ENCODE measurements at places on chromosomes 13 and 19.

GRCh38 chr13:91882918-91883317, 484.5 kb downstream of the GPC5 start:
- no peak for DNase-seq

DNA sequence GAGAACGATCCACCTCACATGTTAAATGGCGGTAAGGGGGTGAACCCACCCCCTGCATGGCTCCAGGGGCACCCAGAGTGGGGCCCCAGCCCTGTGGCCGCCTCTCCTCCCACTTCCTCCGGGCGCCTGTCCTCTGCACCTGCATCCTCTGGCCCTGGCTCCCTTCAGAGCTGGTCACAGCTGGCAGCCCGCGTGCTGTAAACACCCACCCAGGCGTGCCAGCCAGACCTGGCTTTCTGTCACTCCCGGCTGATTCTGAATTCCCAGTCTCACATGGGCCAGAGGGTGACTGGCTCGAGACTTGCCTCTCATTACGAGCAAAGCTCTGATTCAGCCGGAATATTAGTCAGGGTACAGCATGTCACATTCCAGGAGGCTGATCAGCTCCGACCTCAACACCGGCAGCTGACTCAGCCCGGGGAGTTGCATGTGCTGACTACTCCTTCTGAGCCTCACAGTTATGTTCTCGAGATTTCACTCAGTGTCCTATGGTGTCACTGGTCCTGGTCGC, 75.1 kb downstream of the GNG7 start:
- DNase-seq = peak; percentile 97

GRCh38 chr19:13056052-13056660, 46.5 kb downstream of the LYL1 start:
- DNase-seq = peak; percentile 88

GRCh38 chr13:98278068-98278724, 101.1 kb upstream of the RNF113B start:
- DNase-seq = no peak

GRCh38 chr13:109983447-109983846, 197.1 kb upstream of the IRS2 start:
- no peak for DNase-seq

- peak; percentile 91 for DNase-seq
Observed at GRCh38 chr19:12782424-12783290, 7.3 kb upstream of the HOOK2 start.

- peak; percentile 100 for DNase-seq
Observed at GRCh38 chr19:10835754-10836478, at the start of gene TMED1. TSS of gene TMED1 (minus strand) at chr19:10836212. CDS start at chr19:10836191, 21 bp downstream.

GRCh38 chr13:111337206-111337605, 16.8 kb downstream of the TEX29 start:
- DNase-seq = peak; percentile 82

GRCh38 chr13:69300131-69300530, 807.5 kb upstream of the ATXN8OS start:
- no peak for DNase-seq

DNA sequence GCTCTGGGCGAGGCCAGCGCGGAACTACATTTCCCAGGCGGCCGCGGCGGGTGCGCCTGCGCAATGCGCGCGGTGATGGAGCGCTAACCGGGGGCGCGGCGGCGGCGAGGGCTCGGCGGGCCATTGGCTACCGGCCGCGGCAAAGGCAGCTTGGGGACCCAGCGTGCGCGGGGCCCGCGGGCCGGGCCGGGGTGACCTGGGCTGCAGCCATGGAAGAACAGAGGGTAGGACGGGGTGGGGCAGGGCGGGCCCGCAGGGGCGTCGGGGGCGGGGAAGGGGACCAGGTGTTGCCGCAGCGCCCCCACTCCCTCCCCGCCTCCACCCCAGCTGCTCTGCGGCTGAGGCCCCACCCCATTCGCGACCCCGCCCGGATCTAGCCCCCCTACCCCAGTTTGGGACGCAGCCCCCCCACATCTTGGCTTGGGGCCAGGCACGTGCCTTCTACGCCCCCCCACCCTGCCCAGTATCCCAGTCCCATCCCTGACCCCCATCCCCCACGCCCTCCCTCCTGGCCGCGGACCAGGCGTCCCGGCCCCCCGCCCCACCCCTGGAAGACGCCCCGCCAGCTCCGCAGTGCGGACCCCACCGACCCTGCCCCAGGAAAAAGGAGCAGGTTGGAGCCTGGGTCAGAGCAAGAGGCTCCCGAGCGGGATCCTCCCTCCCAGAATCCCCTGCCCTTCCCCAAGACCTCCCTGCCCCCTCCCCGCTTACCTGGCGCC, at the start of gene FSD1:
TSS of gene FSD1 (plus strand) at position 61 of the 719 bp plus-strand sequence. CDS start at position 210, 149 bp downstream.
- peak; percentile 72 for DNase-seq

GRCh38 chr19:35332817-35333216, 3.8 kb downstream of the CD22 start:
- no peak for DNase-seq

DNA sequence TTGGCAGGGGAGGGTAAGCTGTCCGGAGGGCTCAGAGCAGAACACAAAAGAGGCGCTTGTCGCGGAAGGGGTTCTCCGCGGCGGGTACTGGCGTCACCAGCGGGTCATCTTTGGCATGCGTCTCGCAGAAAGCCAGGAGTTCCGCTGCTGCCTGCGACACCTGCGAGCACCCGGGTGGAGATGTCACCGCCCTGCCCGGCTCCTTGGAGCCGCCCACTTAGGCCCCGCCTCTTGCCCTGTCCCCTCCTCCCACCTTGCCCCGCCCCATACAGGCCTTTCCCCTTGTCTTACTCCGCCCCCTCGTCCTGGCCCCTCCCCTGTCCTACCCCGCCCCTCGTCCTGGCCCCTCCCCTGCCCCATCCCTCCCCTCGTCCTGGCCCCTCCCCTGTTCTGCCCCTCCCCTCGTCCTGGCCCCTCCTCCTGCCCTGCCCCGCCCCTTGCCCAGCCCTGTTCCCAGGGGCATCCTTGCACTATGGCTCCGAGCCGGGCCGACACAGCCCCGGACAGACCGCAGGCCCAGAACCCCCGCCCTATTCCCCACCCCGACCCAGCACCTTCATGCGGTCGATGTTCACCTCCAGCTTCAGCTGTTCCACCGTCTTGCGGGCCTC, 1.9 kb downstream of the GNG8 start:
- peak; percentile 91 for DNase-seq

DNA sequence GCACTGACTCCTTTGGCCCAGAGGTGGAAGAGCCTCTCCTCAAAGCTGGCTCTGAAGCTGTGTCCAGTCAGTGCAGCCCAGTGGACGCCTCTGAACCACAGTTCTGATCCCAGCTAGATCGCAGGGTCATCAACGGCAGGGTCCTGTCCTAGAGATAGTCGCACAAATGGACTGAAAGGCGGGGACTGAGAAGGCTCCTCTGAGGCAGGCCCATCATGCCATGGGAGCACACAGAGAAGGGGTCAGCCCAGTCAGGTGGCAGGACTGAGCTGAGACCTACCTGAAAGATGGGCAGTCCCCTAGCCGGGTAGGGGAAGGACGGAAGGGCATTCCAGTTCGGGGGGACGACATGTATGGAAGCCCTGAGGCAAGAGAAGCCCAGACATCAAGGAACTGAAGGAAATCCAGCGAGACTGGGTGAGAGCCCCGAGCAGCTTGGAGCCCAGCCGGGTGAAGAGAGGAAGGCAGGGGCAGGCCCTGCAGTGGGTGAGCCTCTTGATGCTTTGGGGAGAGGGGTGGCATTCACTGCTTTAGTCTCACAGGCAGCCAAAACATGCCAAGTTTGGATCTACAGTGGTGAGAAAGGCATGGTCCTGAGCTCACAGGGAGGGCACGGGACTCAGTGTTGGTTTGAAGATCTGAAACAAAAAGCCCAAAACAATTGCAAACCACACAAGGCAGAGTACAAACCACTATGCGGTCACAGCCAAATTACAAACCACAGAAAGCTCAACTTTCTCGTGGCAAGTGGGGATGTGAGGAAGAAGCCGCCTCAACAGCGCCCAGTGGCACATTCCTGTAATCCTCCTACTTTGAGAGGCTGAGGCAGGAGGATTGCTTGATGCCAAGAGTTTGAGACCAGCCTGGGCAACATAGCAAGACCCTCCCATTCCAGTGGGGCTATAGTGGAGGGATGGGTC, 10.0 kb downstream of the CALM3 start:
- DNase-seq = peak; percentile 59

DNA sequence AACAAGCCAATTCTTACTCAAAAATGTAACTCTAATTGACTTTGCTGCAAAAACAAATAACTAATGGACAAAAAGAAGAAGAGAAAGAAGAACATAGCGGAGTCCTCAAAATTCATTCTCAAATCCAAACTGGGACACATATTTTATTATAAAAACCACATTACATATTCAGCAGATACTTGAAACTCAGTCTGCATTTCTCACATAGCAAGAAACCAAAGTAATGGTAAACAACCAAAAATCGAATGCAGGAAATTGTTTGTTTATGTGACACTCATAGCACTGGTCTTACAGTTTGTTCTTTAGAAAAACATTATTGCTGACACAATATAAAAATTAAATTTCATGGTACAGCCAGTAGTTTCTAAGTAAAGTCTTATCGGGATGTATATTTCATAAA, 789.8 kb downstream of the SLITRK6 start:
- DNase-seq = no peak

DNA sequence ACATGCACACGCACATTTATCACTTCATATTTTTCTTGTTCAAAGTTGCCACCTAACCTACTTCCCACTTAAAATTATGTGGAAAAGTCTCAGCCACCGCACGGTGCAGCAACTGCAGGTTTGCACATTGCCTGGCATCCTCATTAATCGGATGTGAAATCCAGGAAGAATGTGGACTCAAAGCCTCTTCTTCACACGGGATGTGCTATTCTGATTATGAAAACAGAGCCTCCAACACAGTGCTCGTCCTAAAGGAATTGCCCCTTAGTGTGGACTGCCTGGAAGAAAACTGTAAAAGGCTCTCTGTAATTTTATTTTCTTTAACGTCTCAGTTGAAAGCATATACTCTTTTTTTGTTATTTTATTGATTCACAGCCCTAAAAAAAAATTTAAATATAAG, 1303.5 kb downstream of the EFNB2 start:
- peak; percentile 53 for DNase-seq

- peak; percentile 12 for DNase-seq
Observed at GRCh38 chr13:48653472-48653939, at the start of gene CYSLTR2. TSS of gene CYSLTR2 (plus strand) at chr13:48653929. CDS start at chr13:48706818, 52,889 bp downstream.

GRCh38 chr19:54373781-54374631, 9.3 kb upstream of the LAIR1 start:
- no peak for DNase-seq

DNA sequence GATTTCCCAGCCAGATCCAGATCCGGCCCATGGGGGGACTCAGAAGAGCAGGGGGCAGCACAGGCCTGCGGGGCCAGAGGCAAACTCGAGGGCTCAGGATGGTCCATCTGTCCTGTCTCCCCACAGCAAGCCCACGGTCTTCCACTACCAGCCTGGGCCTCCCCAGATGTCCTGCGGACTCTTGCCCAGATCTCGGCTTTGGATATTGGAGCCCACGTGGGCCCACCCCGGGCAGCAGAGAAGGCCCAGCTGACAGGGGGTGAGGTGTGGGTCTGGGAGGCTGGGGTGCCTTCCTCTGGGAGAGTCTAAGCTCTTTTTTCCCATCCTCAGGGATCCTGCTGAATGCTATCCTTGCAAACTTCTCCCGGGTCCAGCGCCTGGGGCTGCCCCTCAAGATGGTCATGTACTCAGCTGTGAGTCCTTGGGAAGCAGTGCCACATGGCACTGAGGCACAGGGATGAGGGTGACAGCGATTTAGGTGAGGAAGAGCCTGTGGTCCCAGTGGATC, 3.4 kb downstream of the ACP4 start:
- DNase-seq = no peak

GRCh38 chr19:31497709-31498108, 148.5 kb upstream of the TSHZ3 start:
- DNase-seq = no peak

GRCh38 chr19:19624032-19624570, 3.9 kb downstream of the LPAR2 start:
- DNase-seq = no peak

- no peak for DNase-seq
Observed at GRCh38 chr13:48804821-48805601, 151.3 kb downstream of the CYSLTR2 start.

DNA sequence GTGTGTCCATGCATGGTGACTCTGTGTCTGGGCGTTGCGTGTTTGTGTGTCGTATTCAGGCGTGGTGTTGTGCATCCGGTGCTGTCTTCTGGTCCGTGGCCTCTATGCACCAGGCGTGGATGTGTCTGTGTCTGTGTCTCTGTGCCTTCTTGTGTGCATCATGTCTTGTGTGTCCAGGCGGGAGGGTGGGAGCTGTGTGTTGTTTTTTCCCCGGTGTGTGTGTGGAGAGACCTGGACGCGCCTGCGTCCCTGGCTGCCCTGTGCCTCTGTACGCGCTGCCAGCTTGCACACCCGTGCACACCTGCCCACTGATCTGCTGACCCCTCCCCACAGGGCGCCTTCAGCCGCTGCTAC, 1.1 kb downstream of the PLK5 start:
- no peak for DNase-seq

GRCh38 chr13:51246025-51246417, 23.8 kb downstream of the FAM124A start:
- no peak for DNase-seq

GRCh38 chr13:94716016-94716415, 3.7 kb upstream of the SOX21 start:
- no peak for DNase-seq

DNA sequence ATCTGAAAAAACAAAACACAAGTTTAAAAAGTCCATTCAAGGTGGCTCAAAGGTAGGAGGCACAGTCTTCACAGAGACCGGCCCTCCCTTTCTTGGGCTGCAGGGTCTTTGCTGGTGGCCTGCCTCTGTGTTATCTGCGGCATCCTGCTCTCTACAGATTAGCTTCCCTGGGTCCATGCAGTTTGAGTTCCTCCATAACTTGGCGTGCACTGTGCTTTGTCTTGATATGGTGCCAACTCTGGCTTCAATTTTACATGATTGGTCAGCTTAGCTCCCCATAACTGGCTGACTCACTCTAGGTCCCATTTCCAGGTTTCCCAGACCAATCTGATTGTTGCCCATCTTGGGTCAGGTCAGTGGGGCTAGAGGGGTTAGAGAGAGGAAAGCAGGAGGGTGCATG, 41.8 kb downstream of the TPT1 start:
- DNase-seq = peak; percentile 19

DNA sequence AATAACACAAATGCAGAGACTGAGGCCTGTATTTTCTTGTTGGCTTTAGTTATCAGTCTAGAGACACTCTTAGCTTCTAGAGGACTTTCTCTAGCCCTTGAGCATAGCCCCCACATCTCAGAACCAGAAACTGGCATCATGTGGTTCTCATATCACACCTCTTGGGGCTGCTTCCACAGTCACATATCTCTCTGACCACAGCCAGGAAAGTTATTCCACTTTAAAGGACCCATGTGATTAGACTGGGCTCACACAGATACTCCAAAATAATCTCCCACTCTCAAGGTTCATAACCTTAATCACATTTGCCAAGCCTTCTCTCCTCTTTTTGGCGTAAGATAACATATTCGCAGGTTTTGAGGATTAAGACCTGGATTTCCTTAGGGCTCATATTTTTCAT, 846.9 kb upstream of the MIR17HG start:
- no peak for DNase-seq

DNA sequence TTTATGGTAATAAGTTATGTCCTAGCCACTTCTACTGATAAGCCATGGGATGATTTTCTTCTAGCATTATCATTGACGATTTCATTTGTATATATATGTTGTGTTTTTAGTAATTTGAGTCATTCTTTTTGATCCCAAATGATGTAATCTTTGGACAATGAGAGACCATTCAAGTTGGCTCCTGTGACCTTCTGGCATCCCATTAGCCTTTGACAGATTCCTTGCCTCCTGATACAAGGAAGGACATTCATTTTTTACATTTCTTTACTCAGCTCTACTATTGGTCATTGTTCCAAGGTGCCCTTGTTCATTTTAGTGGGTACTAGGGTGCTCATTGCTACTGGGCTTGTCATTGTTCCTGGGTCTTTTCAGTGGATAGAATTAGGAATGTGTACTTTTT, 35.3 kb upstream of the MYCBP2 start:
- no peak for DNase-seq

- DNase-seq = peak; percentile 89
Observed at GRCh38 chr19:13037161-13037560, 41.9 kb downstream of the NFIX start.

All from fibroblast of skin of scalp (primary cell).